Hindlimb muscle (tissue), 1 donor: ENCODE measurements at places on chromosomes 12 and 14. TPM values are rescaled to one million over a fixed set of nuclear protein-coding genes. Genes with fewer than 3 reads are reported as not detected.

Gene KLC1
- polyA plus RNA-seq, result 118 TPM

Gene CCDC197
- 0.32 TPM for polyA plus RNA-seq

Gene RDH12
- 1.2 TPM for polyA plus RNA-seq

Gene FGF6
- polyA plus RNA-seq, result 28.9 TPM

Gene PUS1
- polyA plus RNA-seq, result 14.1 TPM

Gene CFL2
- 647 TPM for polyA plus RNA-seq

Gene PMEL
- polyA plus RNA-seq, result 2.0 TPM

Gene ARHGAP9
- 8.3 TPM for polyA plus RNA-seq

Gene RNASE1
- 192 TPM for polyA plus RNA-seq

Gene ARHGEF25
- polyA plus RNA-seq, result 31.7 TPM

Gene A2ML1
- polyA plus RNA-seq, result 0.21 TPM

Gene PTCSC3
- not detected for polyA plus RNA-seq

Gene CATSPERB
- polyA plus RNA-seq, result 0.40 TPM

Gene GRIP1
- polyA plus RNA-seq, result 0.89 TPM

Gene CRIP2
- 256 TPM for polyA plus RNA-seq

Gene AKAP3
- 1.0 TPM for polyA plus RNA-seq

Gene CNPY2
- polyA plus RNA-seq, result 41.0 TPM

Gene INHBC
- not detected for polyA plus RNA-seq

Gene DHRS2
- 0.10 TPM for polyA plus RNA-seq

Gene LLPH
- polyA plus RNA-seq, result 23.9 TPM

Gene ACYP1
- polyA plus RNA-seq, result 16.4 TPM

Gene SYNDIG1L
- not detected for polyA plus RNA-seq

Gene AQP6
- polyA plus RNA-seq, result 0.09 TPM

Gene CEP128
- polyA plus RNA-seq, result 3.4 TPM

Gene SIRT4
- polyA plus RNA-seq, result 5.6 TPM

Gene TMCC3
- 23.2 TPM for polyA plus RNA-seq
